ENCODE measurements at places on chromosomes 4 and X.

DNA sequence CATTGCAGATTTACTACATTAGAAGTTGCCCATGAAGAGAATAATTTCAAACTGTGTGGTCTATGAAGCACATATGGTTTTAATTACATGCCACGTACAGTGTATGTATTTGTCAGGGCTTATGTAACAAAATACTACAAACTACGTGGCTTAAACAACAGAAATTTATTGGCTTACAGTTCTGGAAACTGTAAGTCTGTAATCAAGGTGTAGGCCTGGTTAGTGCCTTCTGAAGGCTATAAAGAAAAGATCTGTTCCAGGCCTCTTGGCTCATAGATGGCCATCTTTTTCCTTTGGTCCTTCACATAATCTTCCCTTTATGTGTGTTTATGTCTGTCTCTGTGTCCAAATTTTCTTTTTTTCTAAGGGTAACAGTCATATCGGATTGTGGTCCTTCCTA, 1160.2 kb downstream of the FAM133A start:
- no peak for DNase-seq

- no peak for DNase-seq
Measured at GRCh38 chrX:150565551-150565950, 2.9 kb upstream of the MTM1 start.

DNA sequence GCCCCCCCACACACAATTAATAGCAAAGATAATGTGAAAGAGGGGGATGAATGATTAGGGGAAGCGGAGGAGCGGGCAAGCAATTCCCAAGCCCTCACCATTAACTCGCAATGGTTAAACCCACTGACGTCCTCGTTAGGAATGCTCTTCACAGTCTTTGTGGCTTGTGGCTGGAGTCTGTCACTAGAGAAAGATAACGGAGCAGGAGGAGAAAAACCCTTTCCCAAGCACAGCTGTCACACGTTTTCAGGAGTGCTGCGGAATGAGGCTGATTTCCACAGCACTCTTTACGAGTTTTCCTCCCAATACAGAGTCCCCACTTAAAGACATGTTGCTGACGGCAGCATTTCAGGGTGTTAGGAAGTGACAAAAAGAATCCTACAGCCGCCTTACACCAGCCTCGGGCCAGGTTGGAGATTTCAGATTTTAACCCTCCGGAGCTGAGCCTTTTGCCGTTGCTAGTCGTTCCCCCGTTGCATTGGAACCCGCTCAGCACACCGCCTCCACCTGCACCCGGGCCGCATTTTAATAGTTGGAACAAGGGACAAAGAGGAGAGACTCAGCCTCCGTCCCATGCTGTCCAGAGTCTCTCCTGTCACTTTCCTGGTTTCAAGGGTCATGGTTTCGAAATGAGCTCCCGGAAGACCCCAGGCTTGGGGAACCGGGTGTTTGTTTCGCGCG, 92.2 kb downstream of the GEMIN8 start:
- no peak for DNase-seq

- no peak for DNase-seq
Measured at GRCh38 chrX:70553516-70553915, 108.9 kb downstream of the DLG3 start.

DNA sequence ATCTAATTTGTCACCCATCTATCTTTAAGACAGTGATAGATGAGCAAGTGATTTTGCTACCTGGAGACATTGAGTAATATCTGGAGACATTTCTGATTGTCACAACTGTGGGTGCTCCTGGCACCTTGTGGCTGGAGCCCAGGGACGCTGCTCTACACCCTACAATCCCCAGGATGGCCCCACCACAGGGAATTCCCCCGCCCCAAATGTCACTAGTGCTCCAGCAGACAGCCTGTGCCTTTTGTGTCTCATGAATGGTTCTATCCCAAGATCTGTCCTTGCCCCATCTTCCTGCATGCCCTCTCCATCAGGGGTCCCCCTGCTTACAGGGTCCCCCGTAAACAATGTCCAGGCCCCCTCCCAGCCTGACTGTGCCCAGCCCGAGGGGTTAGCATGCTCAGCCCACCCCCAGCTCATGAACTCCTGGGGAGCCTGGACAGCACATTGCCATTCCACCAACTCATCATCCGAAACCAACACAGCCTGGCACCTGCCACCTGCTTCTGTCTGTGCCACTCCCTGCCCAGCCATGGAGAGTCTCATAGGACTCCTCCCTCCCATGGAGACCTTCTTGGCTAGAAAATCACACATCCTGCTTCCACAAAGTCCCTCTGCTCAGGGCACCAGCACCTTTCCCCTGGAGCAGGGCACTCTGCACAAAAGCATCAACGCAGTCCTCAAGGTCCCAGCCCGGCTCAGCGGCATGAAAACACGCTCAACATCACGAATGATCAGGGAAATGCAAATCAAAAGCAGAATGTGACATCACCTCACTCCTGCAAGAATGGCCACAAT, 5.7 kb downstream of the P2RY8 start:
- no peak for DNase-seq

DNA sequence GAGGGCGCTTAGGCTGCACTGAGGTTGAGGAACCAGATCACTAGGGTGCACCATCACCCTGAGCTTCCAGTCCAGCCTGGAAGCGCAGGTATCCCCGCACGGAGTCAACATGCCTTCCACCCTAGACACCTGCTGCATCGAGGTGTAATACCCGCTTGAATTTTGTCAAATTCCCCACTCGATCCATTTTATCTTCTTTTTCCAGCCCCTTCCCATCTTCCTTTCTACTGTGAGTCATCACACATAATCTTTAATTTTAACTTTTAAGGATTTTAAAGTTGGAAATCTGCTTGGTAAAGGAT, 821 bp downstream of the PLK4 start:
- no peak for DNase-seq

- no peak for DNase-seq
Measured at GRCh38 chr4:21041708-21042107, 341.4 kb downstream of the PACRGL start.

- DNase-seq = no peak
Measured at GRCh38 chr4:102598086-102598761, 97.1 kb downstream of the NFKB1 start.

DNA sequence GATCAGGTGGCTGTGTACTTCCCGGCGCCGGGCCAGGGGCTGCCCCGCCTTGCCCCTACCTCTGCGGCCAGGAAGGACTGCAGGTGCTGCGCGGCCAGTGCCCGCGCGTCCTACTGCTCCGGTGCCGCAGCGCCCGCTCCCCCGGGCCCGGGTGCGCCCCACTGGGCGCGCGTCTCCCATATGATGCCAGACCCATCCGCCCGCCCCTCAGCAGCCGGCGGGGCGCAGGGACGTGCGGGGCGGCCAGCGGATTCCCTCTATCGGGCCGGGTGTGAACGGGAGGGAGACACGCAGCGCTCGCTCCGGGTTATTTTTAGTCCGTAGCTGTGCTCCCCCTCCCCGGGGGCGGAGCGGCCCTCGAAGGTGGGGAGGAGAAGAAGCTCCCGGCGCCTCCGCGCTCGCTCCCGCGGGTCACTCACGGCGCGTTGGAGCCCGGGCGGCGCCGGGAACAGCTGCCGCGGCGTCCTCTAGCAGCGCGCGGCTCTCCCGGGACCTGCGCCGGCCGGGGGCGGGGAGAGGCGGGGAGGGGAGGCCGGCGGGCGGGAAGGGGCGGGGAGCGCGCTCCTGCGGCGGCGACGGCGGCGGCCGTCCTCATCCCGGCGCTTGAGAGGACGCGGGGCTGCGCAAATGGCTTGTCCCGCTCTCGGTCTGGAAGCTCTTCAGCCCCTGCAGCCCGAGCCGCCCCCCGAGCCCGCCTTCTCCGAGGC, 103.6 kb downstream of the UCHL1 start:
- peak; percentile 68 for DNase-seq

DNA sequence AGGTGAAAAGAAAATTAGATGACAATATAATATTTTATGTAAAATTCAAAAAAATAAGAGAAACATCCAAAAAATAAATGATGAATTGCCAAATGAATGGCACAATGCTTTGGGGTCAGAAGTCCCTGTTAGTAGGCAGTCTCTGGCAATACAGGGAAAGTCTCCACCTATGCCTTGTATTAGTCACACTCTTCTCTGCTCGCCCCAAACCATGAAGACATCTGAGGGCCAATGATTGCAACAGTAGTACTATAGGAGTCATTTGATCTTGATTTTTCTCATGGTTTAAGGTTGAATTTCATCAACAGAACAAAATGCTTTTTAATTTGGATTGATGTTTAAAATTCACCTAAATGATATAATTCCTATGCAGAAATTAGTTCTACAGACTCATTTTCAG, 3.9 kb upstream of the PRSS12 start:
- DNase-seq = no peak

- DNase-seq = no peak
Measured at GRCh38 chrX:22155126-22155525, 117.6 kb upstream of the CBLL2 start.

- DNase-seq = no peak
Measured at GRCh38 chr4:88320224-88320779, 35.9 kb upstream of the PPM1K start.

GRCh38 chr4:15110120-15110571, 107.9 kb downstream of the CPEB2 start:
- no peak for DNase-seq

All from A673 (cell line).